ENCODE measurements at places on chromosomes 12 and 14.

- no peak for DNase-seq
Observed at GRCh38 chr12:24244231-24244630, 294.8 kb upstream of the SOX5 start.

DNA sequence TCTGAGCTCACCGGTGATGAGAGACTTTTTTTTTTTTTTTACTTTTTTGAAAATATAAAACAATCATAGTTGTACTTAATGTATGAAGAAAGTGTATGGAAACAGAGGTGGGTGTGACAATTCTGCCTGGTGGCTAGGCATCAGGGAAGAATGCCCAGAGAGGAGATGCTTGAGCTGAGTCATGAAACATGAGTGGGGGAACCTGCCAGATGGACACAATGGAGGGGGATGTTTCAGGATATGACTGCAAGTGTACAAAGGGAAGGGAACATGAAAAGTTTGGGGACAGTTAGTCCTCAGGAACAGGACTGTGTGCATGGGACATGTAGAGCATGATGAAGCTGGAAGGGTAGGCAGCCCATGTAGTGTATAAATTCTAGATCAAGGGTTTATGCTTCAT, 274.2 kb upstream of the E2F7 start:
- no peak for DNase-seq

- no peak for DNase-seq
Observed at GRCh38 chr14:95315579-95315978, 4.1 kb downstream of the CLMN start.

GRCh38 chr14:50529288-50530179, 2.8 kb downstream of the MAP4K5 start:
- DNase-seq = no peak

GRCh38 chr14:87632796-87633195, 360.2 kb downstream of the GALC start:
- DNase-seq = no peak
